ENCODE measurements at places on chromosomes 4 and X.

DNA sequence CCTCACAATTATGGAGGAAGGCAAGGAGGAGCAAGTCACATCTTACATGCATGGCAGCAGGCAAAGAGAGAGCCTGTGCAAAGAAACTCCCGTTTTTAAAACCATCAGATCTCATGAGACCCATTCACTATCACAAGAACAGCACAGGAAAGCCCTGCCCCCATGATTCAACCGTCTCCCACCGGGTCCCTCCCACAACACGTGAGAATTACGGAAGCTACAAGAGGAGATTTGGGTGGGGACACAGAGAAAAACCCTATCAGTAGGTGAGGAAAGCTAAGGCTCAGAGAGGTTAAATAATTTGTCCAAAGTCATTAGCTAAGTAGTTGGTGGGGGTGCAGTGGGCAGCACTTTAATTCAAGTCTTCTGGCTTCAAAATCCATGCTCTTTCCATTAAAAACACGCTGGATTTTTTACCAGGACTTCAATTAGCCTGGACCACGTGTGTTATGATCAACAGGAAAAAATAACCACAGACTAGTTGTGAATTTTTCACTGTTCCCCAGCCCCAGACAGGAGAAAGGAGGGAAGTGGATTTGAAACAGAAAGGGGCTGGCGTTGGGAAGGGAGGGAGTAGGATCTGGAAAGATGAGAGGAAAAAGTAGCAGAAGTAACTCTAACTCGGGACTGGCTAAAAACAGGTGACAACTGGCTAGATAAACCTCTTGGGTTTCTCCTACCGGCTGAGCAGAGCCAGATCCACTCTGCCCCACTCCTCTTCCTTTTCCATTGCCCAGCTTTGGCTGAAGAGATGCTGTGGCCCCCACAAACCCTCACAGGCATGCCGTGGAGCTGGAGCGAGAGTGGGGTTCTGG is 986 bp downstream of the MTMR8 start:
- DNase-seq: no peak

- DNase-seq: peak; percentile 82
Observed at GRCh38 chrX:153947009-153947769, 2.7 kb upstream of the RENBP start.

DNA sequence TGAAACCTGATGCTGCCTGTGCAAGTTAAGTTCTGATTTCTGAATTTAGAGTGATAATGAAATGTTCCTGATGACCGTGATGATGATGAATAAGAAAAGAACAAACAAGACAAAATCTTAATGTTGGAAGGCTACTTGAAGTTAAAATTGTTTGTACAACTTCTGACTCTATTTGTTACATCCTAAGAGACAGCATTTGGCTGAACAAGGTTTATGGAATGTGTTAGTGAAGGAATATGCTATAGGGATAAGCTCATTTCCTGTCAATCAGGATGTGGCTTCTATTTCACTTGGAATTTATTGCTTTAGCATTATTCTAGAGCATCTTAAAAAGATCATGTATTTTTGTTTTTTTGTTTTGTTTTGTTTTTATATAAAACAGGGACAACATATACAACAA is 267.5 kb downstream of the FAT4 start:
- no peak for DNase-seq

- DNase-seq: no peak
Observed at GRCh38 chr4:79141530-79141929, 184.3 kb downstream of the NAA11 start.

- no peak for DNase-seq
Observed at GRCh38 chr4:184115399-184115798, 102.3 kb downstream of the ENPP6 start.

- DNase-seq: no peak
Observed at GRCh38 chr4:151045907-151046306, 30.8 kb upstream of the LRBA start.

DNA sequence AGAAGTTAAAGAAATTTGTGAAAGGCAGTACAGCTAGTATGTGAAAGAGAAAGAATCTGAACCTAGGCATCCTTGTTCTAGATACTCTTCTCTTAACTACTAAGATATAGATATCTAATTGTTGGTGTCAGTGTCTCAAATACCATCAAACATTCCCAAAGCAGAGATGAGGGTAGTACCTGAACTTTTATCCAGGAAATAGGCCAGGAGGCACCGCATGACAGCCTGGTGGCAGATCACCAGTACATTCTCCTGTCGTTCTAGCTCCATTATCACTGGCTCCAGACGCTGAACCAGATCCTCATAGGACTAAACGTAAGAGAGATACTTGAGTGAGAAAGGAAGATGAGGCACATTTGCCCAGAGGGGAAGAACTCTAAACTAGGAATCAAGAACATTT is 16.8 kb downstream of the TRO start:
- DNase-seq: no peak

GRCh38 chr4:121484633-121485032 is 103.8 kb upstream of the QRFPR start:
- DNase-seq: peak; percentile 30

DNA sequence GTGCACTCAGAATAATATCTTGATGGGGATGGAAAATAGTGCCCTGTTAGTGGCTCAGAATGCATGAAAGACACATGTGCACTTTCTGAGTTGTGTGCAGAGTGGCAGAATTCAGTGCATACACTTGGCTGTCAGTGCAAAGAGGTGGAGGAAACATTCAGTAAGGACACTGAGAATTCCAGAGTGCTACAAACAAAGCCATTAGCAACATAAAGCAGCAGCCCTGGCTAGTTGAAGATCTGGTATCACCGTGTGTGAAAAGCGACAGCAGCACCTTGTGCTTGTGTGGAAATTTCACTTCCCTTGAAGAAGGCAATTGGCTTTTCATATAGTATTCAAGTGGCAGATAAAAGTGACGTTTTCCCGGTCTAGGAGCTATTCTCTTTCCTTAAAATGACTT is 810.4 kb downstream of the TRIML1 start:
- no peak for DNase-seq

GRCh38 chr4:142092941-142093340 is 456.6 kb downstream of the IL15 start:
- DNase-seq: no peak

DNA sequence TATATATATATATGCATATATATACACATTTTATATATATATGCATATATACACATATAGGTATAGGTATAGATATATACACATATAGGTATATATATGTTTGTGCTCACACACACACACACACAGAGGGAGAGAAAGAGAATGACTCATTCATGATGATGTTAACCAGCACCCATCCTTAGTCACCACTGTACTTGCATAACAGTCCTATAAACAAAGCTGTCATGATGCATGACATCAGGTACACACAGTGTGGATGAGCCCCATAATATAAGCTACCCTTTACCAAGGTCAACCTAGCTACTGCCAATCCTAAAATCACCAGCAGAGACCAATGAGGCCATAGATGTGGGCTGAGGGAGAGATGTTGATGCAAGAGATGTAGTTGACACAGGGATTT is 1408.0 kb downstream of the RAPGEF2 start:
- no peak for DNase-seq

DNA sequence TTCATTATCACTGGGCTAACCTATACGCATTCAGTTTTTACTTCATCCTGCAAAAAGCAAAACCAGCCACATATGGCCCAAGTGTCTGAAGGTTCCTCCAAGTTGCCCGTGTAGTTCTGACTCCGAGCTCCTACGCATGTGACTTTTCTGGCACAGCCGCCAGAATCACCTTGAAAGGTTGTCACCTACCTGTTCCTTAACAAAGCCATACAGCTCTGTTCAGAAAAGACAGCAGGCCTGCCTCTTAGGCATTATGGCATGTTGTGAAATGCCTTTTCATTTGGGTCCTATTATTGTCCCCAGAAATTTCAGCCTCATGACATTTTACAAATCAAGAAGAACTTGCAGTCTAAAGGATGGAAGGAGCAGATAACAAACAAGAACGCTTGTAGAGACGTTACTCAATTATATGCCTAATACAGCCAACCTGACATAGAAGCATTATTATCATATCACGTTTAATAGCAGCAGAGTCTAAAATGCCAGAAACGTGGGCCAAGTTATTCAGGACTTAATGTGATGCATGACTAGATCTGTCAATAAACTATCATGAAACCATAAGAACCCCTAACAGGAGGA is 118.5 kb downstream of the RBM47 start:
- no peak for DNase-seq

- DNase-seq: no peak
Observed at GRCh38 chr4:127832585-127832984, 48.1 kb upstream of the PLK4 start.

DNA sequence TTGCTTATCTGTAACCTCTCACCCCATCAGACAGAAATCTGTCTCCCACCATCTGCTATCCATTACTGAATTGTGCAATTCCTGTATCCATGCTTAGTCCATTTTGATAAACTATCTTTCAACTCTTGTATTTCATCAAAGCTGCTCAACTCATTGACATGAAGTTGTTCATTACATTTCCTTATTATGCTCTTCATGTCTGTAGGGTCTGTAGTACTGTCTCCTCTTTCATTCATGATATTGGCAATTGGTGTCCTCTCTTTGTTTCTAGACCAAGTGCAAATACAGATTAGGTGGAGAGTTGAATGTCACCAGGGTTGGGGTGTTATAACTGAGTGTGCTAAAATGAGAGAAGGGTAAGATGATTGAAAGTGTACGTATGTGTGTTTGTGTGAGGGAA is 69.2 kb upstream of the ADRA2C start:
- no peak for DNase-seq

- no peak for DNase-seq
Observed at GRCh38 chr4:99723612-99724011, 66.0 kb upstream of the C4orf54 start.

DNA sequence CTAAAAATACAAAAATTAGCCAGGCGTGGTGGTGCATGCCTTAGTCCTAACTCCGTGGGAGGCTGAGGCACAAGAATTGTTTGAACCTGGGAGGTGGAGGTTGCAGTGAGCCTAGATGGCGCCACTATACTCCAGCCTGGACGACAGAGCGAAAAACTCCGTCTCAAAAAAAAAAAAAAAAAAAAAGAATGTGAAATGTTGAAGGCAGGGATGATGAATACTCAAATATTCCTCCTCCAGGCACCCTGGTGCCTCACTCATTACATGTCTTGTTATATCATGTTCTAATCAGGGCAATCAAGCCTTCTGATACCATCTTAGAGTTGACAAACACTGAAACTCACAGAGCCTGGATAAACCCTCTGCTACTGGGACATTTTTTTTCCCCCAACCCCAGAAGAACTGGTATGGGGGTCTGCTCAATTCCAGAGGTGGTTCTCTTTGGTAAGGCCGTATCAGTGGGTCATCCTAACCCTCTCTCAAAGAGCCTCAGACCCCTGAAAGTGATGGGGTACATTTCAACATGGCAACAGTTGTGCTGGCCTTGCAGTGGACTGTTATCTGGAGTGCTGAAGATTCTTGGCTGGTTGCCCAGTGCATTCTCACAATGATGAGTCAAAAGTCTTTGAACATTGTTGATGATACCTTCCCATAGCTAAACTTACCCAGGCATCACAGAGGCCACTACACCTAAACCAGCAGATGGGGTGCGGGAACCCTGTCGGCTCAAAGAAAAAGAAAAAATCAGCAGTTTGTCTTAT is 2.4 kb upstream of the SH3KBP1 start:
- peak; percentile 55 for DNase-seq

DNA sequence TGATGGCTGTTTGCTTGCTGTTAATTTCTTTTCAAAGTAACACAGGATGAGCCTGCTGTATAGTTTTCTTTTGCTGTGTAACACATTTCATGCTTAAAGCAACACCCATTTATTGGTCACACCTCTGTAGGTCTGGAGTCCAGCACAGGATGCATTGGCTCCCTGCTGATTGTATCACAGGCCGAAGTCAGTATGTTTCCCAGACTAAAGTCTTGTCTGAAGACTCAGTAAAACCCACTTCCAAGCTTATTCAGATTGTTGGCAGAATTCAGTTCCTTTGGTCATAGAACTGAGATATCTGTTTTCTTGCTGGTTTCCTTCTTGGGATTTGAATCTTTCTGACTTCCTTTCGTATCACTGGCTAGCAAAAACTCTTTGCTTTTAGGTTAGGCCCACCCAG is 54.3 kb downstream of the LRP2BP start:
- DNase-seq: no peak

- no peak for DNase-seq
Observed at GRCh38 chr4:73613130-73613529, 7.1 kb downstream of the RASSF6 start.

DNA sequence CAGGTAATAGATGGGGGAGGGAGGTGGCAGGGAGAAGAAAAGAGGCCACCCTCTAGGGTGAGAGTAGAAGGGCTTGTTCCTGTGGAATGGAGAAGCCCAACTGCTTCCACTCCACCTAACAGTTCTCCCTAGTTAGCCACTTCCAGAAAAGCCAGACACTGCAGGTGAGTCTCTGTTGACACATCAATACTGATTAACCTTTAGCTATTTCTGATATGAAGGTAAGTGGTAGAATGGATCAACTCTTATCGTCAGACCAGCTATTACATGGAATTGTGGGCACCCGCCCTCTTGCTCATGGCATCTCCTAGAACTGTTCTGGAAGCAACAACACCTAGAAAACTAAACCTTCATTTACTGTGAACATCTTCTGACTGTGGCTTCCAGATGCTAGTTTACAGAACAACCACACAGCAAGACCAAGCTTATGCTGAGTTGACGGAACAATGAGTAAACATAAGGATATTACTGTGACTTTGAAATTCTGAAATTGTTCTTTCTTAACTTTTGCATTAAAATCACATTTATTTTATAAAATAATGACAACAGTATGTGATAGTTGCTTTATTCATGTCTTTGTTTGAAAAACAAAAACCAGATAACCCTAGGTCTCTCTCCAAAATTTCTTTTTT is 44.7 kb downstream of the ANXA3 start:
- DNase-seq: no peak

DNA sequence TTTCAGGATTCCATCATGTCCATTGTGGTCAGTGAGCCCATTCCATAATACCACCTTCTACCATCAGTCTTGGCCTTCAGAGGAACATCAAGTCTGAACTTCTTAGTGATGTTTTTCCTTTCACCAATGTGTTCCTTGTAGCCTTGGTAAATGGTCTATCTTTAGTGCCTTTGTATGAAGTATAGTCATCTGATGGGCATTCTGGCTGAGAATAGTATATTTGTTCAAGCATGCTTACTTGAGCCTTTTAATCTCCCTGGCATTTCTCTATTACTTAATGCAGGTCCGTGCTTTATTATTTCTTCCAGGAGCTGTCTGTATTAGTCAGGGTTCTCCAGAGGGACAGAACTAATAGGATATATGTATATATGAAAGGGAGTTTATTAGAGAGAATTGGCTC is 99.7 kb downstream of the TLL1 start:
- DNase-seq: no peak

GRCh38 chrX:31130457-31131220 is 58.8 kb upstream of the FTHL17 start:
- DNase-seq: no peak

DNA sequence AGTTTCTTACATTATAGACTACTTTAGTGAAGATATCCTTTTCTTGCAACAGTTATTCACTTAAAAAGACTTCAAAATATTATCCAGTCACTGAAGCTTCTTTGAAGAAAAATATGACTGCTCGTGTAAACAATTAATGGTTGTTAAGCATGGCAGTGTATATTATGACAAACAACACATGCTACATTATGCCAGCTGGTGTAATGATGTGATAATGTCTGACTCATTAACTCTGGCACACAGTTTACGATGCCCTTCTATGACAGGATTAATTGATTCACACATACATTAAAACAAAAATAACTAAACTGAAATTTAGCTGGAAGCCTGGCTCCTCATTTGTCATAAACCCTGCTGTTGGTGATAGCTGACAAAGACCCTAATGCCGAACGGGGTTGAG is 22.4 kb downstream of the GK2 start:
- no peak for DNase-seq

Data from CD4-positive, alpha-beta T cell treated with Interleukin-15 for 4 hours (primary cell).